ENCODE measurements at places on chromosomes 2 and 18.

- no peak for DNase-seq
These were observed 686.4 kb downstream of the PLCL1 start for GRCh38 chr2:198490748-198491147.

- DNase-seq: peak; percentile 87
These were observed 46.0 kb downstream of the LRRFIP1 start for GRCh38 chr2:237673130-237674001.

DNA sequence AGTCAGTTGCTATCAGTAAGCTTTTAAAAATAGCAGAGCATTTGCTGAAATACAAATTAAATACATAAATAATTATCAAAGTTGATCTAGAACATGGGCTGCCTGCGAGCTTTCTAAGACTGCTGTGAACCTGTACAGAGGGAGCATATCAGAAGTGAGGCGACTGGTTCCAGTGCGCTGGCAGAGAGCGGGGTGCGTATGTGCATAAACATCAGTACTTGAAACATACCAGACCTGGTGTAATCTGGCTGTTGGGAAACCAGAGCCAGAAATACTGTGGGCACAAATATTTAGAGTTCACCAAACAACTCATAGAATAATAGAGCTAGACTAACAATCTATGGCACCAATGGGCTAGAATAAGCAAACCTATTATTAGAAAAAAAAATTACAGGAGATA, 27.3 kb downstream of the PDIA6 start:
- no peak for DNase-seq

DNA sequence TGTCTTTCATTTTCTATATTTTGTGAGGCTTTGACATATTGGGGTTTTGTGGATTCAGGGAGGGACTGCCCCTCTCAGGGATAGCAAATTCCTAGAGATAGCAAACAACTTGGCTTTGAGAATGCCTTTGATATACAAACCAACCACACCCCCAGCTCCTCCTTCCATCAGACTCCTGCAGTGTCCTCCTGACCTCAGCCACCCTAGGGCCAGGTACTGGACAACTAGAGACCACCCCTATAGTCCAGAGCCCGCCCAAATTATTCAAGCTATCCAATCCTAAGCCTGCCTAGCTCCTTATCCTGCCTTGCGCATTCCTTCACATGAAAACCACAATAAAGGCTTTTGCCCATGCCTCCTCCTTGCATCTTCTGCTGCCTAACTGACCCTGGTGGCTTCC, 22.9 kb upstream of the STAM2 start:
- DNase-seq: no peak

- DNase-seq: peak; percentile 40
These were observed 23.7 kb upstream of the SCYGR1 start for GRCh38 chr2:227411320-227411989.

- DNase-seq: no peak
These were observed 583.3 kb downstream of the SATB2 start for GRCh38 chr2:198874472-198874858.
